ENCODE measurements at places on chromosomes 3 and 15.

GRCh38 chr15:40282869-40283614 is at the start of gene ANKRD63:
Gene ANKRD63 (minus strand): TSS chr15:40283064. CDS start chr15:40282586, 478 bp downstream.
- no peak for DNase-seq

- peak; percentile 48 for DNase-seq
Measured at GRCh38 chr3:179321668-179322285, 1.1 kb upstream of the ZNF639 start.

- DNase-seq = no peak
Measured at GRCh38 chr3:16904423-16905417, 20.0 kb downstream of the PLCL2 start.

- DNase-seq = no peak
Measured at GRCh38 chr3:55454611-55455010, 32.5 kb downstream of the WNT5A start.

DNA sequence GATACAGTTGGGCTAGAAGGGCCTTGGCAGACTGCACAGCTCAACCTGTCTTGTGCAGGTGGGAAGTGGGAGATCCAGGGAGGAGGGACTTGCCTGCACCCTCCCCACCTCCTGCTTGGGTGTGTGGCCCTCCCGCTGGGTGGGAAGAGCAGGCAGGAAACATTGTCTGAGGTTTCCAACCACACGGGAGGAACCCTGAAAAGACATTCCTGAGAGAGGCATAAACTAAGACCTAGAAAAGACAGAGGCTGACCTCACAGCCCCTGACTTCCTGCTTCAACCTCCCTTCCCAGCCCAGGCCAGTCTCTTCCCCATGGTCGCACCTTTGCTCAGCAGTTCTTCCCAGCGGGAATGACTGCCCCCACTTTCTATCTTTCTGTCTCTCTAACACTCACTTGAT is 46.3 kb upstream of the INSYN1 start:
- DNase-seq = peak; percentile 52

DNA sequence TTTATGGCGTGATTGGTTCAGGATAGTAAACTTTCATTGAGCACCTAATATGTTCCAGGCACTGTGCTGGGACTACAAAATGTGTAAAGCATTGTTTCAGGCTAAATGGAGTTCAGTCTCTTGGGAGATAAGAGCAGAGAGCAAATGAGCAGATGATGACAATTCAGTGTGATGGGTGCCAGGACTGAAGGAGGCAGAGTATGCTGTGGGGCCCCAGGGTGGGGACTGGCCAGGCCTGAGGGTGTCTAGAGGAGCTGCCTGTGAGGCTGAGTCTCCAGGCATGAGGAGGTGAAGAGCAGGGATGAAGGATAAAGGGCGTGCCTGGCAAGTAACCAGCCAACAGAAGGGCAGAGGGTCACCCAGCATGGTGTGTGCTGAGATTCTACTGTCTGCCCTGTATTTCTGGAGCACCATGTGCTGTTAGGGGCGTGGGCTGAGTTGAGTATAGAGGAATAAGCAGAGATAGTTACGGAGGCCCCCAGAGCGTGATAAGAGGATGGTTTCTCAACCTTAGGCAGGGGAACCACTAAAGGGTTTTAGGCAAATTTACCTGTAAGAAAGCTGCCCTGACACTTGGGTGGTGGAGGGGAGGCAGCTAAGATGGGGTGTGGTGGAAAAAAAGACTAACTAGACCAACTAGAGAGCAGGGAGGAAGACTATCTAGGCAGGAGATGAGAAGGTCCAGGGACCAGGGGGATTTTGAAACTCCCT is 38.5 kb downstream of the EPHB1 start:
- DNase-seq = no peak

- DNase-seq = no peak
Measured at GRCh38 chr3:46205286-46205960, 2.7 kb downstream of the CCR1 start.

- no peak for DNase-seq
Measured at GRCh38 chr3:197269024-197269423, 29.4 kb downstream of the DLG1 start.

DNA sequence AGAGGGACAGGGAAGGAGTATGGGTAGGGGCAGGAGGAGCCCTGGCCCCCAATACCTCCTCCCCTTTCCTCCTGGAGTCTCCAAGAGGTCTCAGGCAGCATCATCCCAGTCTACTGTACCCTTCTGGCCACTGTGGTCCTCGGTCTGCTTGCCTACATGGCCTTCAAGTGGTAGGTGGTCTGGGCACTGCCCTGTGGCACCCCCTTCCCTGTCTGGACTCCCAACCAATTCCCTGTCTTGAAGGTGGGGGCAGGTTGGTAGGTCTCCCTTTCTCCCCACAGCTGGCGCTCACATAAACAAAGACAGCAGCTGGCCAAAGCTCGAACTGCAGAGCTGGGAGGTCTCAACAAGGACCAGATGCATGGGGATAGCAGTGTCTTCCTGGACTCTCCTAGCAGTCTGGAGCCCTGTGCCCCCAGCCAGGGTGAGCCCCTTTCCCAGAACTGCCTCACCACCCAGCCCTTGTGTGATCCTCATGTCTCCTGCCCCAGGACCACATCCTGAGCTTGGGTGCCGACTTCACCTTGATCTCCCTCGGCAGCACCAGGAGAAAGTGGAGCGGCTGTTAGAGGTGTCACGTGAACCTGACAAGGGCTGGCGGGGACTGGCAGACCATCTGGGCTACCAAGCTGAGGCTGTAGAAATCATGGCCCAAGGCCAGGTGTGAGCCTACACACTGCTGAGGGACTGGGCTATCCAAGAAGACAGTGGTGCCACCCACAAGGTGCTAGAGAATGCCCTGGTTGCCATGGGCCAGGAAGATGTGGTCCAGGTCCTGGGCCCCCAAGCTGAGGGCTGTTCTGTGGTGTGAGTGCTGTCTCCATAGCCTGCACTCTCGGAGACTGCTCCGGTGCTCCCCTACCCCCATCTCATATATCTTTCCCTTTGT is 33.1 kb downstream of the NBEAL2 start:
- DNase-seq = no peak

DNA sequence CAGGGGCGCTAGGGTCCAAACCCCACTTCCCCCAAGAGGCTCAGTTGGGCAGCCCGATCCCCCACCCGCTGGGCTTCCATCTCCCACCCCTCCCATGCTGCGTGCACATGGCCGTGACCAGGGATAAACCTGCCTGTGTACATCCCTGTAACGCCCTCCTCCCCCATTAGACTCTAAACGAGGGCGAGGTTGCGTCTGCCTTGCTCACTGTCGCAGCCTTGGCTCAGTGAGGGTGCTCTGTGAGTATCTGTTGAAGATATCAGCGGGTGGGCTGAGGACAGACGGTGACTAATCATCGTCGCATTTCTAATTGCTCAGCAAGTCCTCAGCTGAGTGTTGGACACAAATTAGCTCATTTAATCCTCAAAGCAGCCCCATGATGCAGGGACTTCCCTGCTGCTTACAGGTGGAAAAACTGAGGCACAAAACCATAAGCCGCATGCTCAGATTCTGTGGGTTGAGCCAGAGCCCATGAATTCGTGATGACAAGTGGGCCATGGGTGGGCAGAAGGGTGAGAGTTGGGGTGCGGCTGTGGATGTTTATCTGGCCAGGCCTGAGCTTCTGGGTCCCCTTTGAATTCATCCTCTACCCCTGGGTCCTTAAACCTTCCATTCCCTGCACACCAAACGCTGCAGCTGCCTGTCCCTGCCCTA is 26.0 kb downstream of the FBLN2 start:
- peak; percentile 70 for DNase-seq

DNA sequence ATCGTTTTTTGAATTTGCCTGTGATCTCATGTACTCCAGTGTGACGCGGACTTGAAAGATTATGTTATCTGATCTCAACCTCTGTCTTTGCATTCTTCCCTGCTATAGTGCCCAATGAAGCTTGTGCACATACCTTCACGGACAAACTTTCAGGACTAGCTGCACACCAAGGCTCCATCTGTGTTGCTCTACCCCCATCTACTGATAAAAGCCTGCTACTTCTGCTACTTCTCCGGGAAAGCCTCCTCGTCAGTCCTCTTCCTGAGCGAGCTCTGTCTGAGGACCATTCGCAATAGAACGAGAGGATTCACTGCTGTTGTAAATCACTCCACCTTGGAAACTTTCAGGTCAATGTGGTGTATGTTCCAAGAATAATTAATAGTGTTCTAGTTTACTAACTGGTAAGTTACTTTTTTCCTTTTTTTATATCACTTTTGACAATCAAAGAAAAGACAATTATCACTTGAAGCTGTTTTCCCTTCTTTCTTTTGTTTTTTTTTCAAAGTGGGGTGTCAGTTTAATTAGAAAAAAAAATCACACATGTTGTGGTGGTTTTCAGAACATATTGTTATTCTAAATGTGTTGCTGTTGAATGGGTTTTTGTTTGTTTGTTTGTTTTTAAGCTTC is 217.6 kb downstream of the ARRDC4 start:
- peak; percentile 77 for DNase-seq

- no peak for DNase-seq
Measured at GRCh38 chr15:35470441-35470840, 75.5 kb downstream of the DPH6 start.

- no peak for DNase-seq
Measured at GRCh38 chr3:23829242-23829934, 23.6 kb downstream of the UBE2E1 start.

DNA sequence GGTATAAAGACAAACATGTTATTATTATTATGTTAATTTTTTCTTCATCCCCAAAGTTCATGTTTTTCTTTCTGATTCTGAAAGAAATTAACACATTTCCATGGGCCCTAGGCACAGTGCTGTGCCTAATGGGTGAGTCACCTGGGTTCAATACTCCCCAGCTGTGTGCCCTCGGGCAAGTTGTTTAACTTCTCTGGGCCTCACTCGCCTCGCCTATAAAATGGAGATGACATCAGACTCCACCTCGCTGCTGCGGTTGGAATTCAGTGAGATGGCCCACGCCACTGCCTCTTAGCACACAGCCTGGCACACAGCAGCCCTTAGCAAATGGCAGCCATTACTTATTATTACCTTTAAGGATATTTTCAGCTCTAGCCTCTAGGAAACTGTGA is 22.6 kb downstream of the DNASE1L3 start:
- DNase-seq = no peak

DNA sequence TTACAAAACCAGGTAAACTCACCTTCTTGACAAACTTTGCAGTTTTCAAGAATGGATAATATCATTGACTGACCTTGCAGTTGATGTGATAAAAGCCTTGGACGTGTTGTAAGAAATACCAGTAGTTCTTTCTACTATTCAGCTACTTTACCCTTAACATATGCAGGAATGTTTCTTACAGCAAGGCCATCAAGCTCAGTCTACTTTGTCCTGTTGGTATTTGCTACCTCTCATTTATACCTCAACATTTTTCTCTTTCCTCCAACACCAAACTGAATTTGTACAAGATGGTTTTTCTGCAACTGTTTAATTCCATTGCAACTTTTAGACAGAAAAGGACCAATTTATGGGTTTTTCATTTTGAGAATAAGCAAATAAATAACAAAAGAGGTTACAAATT is 147.4 kb upstream of the BCHE start:
- no peak for DNase-seq

GRCh38 chr3:80114694-80115093 is 346.9 kb upstream of the ROBO1 start:
- no peak for DNase-seq

GRCh38 chr15:91318516-91318915 is 218.5 kb downstream of the SV2B start:
- no peak for DNase-seq

DNA sequence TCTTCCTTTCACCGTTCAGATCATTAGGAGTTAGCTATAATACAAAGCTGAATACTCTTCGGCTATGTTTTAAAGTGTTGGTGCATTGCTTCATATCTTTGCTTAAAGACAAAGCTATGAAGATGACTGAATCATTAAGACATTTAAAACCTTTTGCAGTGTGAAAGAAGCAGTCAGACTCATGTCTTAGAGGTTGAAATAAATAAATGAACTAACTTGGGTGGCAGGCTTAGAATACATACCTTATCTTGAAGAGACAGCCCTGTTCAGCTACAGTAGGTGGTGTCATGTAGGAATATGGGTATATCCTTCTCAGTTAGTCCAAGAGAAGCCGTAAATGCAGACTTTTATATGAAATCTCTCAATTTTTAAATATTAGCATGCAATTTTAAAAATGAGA is 63.4 kb downstream of the OPA1 start:
- no peak for DNase-seq

DNA sequence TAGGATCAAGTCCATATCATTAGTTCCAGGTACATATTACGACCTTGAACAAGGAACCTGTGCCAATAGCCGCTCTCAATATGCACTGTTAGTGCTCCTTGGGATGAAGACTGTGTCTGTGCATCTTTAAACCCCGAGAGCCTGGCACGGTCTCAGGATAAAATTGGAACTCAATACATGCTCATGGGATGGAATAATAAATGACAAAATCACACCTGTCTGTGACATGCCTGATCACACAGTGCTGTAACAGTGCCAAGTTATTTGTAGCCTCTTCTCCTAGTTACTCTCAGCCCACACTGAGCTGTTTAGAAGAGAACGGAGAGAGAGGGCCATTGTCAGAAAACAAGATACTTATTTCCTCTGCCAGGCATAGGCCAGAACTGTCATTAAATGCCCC is 82.2 kb downstream of the SSR3 start:
- DNase-seq = no peak

- peak; percentile 58 for DNase-seq
Measured at GRCh38 chr3:72818905-72819304, 29.3 kb downstream of the SHQ1 start.

- no peak for DNase-seq
Measured at GRCh38 chr3:11634081-11634635, 9.6 kb downstream of the VGLL4 start.

DNA sequence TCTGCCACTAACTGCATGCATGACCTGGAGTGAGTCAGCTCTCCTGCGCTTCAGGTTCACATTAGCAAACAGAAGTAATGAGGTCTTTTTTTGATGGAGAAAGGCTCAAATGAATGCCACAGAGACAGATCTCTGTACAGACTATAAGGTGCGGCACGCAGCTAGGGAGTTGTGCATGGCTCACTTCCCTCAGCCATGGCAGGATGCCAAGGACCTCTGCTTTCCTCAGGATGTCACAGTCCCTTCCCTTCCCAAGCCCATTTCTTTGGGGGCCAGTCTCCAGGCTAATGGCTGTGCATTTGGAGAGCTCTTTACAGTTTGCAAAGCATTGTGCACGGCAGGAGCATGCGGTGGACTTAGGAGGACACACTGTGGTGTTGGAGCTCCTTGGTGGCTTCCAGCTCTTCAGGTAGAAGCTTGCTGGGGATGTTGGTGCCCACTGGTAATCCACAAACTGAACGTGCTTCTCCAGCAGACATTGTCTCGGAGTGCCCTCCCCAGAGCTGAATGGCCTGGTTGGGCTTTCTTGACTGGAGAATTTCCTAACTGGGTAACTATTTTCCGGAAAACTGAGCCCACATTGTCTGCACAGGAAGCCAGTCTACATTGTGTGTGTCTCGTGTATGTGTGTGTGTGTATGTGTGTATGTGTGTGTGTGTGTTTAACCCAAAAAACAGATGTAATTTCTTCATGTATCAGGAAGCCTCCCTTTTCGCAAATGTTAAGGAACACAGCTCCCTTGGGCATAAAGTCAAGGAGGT is 172.5 kb upstream of the TLE3 start:
- peak; percentile 44 for DNase-seq

GRCh38 chr15:45871121-45871855 is 236.5 kb downstream of the SQOR start:
- DNase-seq = no peak

- DNase-seq = peak; percentile 44
Measured at GRCh38 chr15:50024281-50024680, 94.8 kb downstream of the ATP8B4 start.

GRCh38 chr3:117165176-117165575 is 455.6 kb downstream of the TUSC7 start:
- no peak for DNase-seq

GRCh38 chr3:55480911-55481743 is 6.0 kb downstream of the WNT5A start:
- DNase-seq = peak; percentile 81
